AG20443 (cell line): ENCODE measurements at places on chromosomes 1 and 21.
A peak's percentile ranks its signal among the peaks of the same experiment; 100 is the strongest.

DNA sequence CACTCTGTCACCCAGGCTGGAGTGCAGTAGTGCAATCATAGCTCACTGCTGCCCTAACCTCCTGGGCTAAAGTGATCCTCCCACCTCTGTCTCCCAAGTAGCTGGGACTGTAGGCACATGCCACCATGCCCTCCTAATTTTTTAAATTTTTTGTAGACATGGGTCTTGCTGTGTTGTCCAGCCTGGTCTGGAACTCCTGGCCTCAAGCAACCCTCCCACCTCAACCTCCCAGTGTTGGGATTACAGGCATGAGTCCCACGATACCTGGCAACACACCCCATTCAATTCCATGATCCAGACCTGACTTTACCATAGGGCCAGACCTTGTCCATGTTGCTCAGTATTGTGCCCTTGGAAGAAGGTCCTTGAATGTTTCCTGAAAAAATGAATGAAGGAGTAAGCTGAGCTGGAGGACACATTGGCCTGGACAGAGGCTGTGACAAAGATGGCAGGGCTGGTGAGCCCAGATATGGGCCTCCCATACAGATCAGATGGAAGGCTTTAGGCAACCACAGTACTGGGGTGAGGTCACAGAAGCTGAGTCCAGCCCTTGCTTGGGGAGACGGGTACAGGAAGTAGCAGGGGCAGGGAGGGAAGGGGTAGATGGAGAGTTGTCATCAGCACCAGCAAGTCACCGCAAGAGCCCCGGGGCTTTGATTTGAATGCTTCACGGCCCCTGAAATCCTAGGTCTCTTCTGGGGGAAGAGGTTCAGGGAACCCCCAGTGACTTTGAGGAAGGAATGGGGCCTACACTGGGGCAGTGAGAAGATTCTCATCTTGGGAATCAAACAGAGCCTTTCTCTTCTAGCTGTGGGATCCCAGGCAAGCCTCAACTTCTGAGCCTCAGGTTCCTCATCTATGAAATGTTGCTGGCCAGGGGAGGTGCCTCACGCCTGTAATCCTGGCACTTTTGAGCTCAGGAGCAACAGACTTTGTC is 40.1 kb upstream of the DMBX1 start:
- DNase-seq, result no peak

DNA sequence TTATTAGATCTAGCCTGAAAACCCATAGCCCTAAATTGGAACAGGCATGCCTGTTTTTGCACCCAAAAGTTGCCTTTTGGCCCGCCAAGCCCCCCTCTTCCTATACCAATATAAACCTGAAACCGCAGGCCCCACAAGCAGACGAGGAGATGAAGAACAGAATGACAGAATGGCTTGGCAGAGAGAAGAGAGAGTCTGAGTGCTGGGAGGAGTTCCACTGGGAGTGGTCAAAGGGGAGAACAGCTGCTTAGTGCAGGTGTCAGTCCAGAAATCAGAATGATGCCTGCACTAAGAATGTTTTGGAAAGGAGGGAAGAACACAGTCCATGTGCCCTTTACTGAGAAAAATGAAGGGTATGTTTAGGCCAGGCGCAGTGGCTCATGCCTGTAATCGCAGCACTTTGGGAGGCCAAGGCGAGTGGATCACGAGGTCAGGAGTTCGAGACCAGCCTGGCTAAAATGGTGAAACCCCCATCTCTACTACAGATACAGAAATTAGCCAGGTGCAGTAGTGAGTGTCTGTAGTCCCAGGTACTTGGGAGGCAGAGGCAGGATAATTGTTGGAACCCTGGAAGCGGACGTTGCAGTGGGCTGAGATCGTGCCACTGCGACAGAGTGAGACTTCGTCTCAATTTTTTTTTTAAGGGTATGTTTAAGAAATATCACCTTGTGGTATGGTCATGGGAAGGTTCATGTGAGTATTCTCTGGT is 9.4 kb downstream of the DYRK1A start:
- DNase-seq, result no peak

DNA sequence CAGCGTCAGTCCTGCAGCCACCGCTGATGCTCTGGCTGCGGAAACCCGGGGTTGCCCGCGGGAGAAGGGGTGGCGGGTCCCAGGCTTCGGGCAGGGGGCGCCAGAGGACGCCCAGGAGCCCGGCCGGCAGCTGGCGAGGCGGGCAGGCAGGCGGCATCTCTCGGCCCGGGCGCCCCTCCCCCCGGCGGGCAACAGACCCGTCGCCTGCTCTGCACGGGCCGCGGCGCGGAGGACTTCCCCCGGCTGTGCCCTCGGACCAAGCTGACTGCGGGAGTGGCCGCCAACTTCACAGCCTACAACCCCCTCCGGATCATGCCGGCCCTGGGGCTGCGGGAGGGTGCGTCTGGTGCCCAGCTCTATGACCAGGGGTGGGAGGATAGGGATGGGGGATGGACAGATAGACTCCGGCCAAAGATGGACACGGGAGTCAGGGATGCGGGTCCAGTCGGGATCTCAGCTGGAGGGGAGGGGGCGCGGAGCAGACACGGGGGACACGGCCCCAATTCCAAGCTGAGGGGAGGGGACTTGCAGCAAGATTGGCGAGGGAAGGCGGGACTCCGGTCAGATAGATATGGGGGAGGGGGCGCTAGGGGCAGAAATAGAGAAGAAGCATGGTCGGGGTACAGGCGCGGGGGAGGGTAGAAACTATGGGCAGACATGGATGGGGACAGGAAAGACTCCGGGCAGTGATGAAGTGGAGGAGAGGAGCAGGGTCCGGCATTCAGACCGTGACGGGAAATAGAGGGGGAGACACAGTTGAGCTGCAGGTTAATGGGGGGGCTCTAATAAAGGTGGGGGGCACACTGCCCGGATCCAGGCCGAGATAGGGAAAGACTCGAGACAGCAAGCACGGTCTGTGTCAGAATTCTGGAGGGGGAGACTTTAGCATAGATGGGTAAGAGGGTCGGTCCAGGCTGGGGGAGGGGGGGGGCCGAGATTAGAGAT is 1.1 kb downstream of the ADGRB2 start:
- peak; percentile 76 for DNase-seq

DNA sequence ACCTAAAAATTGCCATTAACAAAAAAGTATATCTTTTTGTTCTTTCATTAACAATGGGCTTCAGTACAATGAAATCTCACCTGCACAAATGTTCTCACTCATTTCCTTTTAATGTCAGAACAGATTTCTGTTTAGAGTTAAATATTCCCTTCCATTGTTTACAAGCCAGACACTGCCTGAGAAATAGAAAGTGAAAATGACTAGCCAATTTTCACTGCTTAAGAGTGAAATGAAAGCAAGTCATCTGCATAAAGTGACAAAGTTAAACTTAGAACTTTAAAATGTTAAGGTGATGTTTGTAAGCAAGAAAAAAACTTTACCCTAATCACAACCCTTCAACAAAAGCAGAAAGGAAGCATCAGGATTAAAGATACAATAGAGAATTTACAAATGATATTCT is 27.5 kb downstream of the COA6 start:
- no peak for DNase-seq

- DNase-seq, result no peak
Observed at GRCh38 chr1:162080472-162081015, 11.1 kb downstream of the NOS1AP start.

GRCh38 chr1:1619917-1620361 is 4.6 kb downstream of the MIB2 start:
- DNase-seq, result no peak

DNA sequence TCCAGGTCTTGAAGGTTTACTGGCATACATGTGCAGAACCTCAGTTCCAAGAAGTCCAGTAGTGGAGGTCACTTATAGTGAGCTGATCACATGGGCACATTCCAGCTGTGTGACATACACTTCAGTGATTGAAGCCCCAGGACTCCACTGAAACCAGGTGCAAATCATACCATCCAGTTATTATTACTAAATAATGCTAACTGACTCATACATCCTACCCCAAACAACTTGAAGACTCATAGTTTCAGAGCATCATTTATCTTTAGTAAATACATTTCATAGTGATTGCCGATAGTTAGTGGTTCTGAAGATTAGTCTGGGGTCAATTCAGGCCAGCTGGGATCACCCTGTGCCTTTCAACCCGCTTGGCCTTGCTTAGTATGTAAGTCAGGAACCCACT is 137.9 kb upstream of the UBE2U start:
- DNase-seq, result no peak

DNA sequence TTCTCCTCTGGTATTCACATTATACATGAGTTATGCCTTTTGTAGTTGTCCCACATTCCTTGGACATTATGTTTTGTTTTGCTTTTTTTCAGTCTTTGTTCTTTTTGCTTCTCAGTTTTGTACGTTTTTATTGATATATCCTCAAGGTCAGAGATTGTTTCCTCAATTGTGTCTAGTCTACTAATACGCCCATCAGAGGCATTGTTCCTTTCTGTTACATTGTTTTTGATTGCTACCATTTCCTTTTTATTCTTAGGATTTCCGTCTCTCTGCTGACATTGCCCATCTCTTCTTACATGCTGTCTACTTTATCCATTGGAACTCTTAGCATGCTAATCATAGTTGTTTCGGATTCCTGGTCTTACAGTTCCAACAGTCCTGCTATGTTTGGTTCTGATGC is 27.8 kb upstream of the MPC2 start:
- DNase-seq, result no peak

- DNase-seq, result no peak
Observed at GRCh38 chr21:15152591-15152990, 87.8 kb upstream of the NRIP1 start.

- no peak for DNase-seq
Observed at GRCh38 chr1:169184812-169185211, 78.3 kb downstream of the ATP1B1 start.

DNA sequence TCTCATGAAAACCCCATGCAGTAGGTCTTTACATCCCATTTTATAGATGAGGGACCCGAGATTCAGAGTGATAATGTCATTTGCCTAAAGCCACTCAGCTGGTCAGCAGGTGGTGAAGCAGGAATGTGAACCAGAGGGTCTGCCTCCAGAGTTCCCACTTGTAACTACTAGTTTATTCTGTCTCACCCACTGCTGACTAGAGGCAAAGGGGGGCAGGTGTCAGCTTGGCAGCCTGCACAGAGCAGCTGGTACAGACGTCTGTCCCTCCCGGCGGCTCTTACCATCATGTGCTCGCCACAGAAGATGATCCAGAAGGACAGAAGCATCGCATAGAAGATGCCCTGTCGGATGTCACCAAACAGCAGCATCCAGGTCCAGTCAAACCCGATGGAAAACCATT is 82.4 kb downstream of the WLS start:
- DNase-seq, result no peak

DNA sequence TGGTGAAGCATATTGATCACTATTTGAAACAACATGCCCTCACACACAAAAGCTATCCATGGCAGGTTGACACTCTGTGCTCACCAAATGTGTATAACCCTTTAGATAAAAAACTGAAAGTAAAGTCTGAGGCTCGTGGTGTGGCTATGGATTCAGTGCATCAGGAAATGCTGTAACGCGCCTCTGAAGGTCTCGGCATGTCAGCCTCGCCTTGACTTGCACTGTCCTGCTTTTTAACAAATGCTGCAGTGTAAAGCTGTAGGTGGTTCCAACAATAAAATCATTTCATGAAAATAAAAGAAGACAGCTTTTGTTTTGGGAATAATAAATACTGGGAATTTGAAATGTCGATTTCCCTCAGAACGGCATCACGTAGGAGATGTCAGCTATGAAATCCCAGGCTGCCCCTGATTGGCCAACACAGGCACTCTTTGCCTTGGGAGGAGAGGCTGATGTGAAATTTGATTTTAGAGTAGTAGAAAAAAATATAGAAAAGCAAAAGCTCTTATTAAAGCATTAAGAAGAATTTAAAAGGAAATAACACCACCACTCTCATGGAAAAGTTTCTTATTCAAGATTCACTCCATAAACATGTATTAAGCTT is 168.2 kb downstream of the DSCAM start:
- DNase-seq, result no peak

DNA sequence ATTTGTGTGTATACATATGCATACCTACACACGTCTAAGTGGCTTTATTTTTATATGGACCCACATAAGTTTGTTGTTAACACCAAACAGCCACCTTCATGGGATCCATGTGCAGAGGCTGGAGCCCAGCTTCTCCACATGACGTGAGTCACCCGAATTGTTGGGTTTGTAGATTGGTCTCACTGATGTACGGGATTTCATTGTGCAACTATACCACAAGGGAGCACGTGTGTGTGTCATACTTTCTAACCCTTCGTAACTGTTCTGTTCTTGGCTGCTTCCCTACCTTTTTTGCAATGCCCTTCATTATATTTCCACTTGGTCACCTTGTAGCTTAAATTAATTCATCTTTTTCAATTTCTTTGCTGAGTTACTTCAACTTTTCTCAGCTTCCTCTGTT is 21.0 kb downstream of the SPRTN start:
- peak; percentile 86 for DNase-seq

DNA sequence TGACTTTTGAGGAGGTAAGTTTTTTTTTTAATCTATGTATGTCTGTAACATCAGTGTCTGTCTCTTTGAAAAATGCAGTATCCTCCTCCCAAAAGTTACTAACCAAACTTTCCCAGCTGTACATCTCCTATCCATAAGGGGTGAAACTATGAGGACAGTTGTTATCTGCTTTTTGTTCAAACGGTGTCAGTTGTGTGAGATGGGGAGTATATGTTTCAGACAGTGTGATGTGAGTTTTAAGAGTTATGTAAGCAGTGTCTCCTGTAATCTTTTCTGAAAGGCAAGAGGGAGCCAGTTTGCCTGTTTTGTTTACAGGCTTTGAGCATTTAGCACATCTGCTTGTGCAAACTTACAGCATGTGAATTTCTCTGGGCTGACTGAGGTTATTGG is 34.8 kb upstream of the CACYBP start:
- peak; percentile 14 for DNase-seq

DNA sequence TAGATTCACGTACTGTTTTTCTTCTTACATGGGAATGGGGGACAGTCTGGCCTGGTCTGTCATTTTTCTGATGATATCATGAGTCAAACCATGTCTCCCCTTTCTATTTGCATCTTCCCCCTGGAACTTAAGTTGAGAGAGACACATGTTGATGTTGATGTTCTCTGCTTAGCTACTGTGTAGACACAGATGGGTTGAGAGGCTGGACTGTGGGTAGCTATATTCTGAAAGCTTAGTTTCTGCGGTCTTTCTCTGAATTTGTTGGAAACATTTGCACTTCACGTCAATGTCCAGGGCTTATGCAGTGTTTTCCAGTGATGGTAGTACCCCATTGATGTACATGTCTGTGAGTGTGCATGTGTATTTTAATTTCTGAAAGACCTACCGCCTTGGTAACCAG is 58.2 kb downstream of the FCRL5 start:
- no peak for DNase-seq

GRCh38 chr1:147080671-147081394 is 91.4 kb downstream of the PRKAB2 start:
- no peak for DNase-seq

DNA sequence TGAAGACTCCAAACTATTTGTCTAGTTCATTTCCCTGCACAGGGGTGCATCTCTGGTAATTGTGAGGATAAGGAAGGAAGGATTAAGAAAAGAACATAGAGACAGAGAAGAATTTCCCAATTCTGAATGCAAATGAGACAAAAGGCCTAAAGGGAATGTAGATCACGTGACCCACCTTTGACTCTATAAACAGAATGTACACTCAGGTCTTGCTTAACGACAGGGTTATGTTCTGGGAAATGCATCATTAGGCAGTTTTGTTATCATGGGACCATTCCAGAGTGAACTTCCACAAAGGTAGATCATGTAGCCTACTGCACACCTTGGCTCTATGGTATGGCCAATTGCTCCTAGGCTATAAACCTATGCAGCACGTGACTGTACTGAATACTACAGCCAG is 252.3 kb upstream of the ZP4 start:
- no peak for DNase-seq
